Anterior cingulate cortex (tissue), 58 donors: ENCODE measurements at places on chromosomes 4 and X.

- no peak for DNase-seq
Measured at GRCh38 chr4:41551536-41551935, 13.6 kb downstream of the LIMCH1 start.

GRCh38 chrX:21373637-21374162, 518 bp upstream of the CNKSR2 start:
- DNase-seq = no peak

- no peak for DNase-seq
Measured at GRCh38 chr4:168854350-168854921, 155.6 kb downstream of the CBR4 start.

DNA sequence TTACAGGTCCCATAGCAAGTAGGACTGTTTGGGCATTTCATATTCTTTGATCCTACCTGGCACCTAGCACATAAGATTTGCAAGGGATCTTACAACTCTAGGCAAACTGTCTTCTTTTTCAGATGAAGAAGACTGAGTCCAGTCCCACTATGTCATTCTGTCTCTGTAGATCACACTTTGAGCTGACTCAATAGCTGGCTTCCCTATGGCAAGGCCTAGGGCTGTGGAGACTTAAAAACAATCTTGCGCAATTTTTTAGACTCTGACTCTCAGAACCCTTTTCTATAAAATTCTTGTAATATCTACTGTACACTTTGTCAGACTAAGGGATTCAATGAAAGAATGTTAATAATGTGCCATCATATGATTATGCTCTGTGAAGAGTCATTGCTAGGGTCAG, 26.7 kb downstream of the OTC start:
- DNase-seq = no peak

GRCh38 chr4:17760626-17761025, 20.8 kb downstream of the FAM184B start:
- no peak for DNase-seq

DNA sequence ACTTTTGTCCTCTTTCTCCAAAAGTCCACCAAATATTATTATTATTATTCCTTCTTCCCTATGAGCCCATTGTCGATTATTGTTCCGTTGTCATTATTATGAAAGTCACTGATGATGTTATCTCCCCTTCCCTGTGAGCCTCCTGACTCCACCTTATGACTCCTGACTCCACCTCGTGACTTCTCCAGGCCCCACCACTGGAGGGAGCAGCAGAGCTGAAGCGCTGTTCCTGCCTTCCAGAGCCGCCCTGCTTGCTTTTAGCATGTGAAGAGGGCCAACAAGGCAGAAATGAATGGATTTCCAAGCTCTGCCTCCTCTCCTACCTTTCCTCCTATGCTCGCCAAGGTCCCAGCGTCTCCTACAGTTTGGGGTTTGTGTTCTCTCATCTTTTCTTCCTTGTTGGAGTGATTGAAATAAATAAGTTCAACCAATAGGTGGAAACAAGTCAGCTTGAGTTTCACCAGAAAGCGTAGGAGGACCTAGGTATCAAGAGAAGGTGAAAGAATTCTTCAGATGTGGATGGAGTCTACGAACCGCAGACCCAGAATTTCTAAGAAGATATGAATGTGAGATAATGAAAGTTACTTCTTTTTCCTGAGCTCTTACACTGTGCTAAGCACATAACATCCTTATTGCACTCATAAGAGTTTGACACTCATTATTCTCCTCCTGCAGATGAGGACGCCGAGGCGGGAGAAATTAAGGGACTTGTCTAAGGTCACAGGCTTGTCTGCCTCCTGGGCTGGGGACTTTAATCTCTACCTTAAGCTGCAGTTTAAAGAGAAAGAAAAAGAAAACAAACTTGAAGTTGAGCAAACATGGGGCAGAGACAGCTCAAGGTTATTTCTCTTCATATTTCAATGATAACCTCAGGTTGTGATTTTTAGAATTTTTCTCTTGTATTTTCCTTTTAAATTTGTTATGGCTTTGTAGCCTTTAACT, 26.1 kb downstream of the IGSF1 start:
- no peak for DNase-seq

GRCh38 chr4:158824425-158825274, 55.8 kb downstream of the FNIP2 start:
- no peak for DNase-seq

DNA sequence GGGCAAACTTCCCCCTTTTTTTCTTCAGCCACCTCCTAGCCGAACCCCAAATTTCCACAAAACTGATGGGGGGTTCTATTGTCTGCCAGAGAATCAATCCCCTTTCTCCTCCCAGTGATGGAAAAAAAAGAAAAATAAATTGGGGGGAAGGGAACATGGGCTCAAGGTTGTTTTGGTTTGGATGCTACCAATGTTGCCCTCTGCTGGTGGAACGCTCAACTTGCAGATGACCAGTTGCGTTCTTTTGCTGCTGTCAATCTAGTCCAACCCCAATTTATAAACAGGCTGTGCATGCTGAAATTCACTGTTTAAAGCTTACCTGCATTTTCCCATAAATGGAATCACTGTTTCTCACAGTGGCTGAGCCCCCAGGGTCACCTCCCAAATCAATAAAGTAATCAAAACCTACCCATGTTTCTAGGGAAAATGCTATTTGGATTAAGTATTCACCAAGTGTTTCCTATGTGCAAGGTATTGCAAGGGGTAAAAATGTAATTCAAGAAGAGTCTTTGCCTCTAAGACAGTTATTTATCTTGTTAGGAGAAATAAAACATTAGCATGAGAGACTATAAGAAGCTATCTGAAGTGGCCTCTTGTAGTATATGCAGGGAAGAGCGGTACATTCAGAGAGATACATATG, 116.7 kb upstream of the TMEM164 start:
- DNase-seq = no peak

GRCh38 chrX:134695999-134696398, 37.7 kb upstream of the PLAC1 start:
- DNase-seq = no peak

- no peak for DNase-seq
Measured at GRCh38 chrX:134470013-134470412, 10.0 kb downstream of the HPRT1 start.

DNA sequence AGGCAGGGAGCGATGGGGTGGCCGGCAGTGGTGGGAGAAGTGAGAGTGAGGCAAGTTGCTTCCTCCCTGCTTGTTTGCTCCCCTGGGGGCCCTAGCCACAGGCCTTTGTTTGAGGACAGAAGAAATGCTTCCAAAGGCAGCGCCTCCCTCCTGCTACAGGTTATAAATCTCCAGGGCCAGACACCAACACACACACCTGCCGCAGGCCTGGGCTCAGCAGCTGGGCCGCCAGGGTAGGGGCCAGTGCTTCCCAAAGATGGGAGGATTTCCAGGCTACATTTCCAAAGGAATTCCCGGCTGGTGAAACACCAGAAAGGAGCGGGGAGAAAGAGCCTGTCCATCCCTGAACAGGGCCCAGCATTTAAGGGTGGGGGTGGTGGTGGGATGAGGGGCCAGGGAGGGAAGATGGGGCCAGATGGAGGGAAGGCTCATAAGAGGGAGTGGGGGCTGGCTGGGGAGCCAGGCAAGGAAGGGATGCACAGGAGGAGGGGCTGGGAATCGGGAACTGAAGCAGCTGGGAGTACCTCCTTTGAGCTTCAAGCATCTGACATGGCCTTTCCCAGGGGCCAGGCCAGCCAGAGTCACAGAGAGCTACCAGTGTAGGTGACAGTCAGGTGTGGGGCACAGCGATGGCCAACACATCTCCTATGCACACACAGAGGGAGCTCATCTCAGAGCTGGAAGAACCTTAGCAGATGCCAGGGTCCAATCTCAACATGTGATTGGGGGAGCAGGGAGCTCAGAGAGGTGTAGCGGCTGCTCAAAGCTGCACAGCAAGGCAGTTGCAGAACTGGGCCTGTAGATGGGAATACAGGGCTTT, 143.9 kb downstream of the PJA1 start:
- DNase-seq = no peak

- no peak for DNase-seq
Measured at GRCh38 chrX:68874076-68874475, 45.3 kb downstream of the EFNB1 start.

GRCh38 chrX:24996096-24996709, 19.6 kb downstream of the ARX start:
- no peak for DNase-seq

DNA sequence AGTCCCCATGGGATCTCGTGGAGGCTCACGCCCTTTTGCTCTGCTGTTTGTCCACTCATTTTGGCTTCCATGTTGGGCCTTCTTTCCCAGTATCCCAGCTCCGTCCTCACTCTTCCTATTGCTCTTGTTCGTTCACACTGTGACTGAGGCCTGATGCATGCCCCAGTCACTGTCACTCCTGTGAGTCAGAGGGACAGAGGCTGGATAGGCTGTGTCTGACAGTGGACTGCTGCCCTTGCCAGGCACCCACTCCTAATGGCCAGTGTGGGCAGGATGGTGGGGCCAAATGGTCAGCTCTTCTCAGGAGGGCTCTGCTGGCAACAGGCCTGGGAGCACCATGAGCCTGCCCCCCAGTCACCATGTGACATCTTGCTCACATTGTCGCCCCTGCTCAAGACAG, 40.0 kb downstream of the HADH start:
- no peak for DNase-seq

DNA sequence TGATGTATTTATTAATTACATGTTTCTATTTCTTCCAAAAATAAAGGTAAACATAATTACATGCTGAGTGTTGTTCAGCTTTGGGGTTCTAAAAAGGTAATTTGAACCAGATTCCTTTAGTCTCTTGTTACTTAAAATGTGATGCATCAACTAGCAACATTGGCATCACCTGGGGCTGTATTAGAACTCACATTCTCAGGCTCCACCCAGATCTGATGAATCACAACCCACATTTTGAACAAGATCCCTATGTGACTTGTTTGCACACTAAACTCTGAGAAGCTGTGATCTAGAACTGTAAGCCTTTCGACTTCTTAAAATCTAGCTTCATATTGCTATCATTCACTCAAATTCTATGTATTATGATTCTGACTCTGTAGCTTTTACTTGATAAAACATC, 23.0 kb upstream of the HS3ST1 start:
- DNase-seq = no peak

DNA sequence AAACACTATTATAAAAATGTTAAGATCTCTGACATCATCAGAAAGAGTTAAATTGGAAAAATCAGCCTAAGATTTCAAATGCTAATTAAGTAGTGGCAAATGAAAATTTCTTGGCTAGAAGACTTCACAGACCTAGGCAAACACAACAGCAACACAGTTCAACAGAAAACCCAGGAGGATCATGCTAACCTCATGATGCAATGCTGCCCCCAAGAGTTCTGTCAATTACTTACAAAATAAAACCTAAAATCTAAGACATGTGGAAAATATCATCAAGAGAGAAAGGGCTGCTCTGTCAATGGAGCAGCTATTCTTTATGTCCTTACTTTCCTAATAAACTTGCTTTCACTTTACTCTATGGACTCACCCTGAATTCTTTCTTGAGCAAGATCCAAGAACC, 21.0 kb downstream of the S100G start:
- no peak for DNase-seq

DNA sequence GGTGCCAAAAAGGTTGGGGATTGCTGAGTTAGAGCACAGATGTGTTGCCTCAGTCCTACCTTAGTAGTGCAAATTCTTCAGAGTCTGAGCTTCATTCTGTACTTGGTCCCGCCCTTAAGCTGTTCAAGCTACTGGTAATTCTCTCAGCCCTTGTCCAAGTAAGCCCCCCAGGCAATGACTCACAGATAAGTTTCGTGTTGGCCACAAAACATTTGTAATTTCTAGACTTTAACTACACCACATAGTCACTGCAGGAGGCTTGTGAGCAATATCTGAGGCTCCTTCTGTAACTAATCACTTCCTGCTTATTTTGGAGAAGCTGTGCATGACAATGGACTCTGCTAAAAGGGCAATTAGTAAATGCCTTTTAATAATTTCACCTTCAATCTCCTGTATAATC, 1420.5 kb downstream of the PCDH7 start:
- no peak for DNase-seq

- DNase-seq = no peak
Measured at GRCh38 chrX:9966775-9967408, at the start of gene CLDN34. Gene CLDN34, plus strand, starts transcription at chrX:9967358. Its CDS starts 0 bp downstream, at chrX:9967358.

DNA sequence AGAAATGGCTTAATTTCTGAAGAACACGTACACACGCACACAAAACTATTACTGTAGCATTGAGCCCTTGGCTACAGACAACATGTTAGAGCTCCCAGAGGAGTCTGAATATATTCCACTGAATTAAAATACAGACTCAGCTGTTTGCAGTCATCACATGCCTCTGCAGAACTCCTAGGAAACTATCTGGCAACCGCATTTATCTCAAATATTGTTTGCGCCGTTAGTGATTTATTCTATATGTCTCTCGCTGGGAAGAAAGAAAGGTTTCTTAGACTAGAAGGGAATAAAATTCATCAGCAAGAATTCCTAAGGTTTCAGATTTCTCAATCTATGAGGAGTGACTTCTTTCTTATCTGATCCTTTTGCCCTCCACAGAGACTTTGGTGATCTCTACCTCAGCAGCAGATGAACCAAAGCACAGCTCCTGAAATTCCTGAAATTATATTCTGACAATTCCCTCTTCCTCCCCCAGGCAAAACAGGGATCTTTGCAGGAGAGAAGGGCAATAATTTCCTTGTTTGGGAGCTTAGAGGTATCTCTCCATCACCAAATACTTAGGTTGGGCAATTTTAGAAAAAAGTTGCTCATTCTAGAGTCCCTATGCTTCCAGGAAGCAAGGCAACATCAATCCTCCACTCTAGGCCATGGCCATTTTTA, 199.2 kb downstream of the APBB2 start:
- DNase-seq = no peak

- no peak for DNase-seq
Measured at GRCh38 chrX:71227370-71228062, 4.5 kb downstream of the GJB1 start.

GRCh38 chr4:183356931-183357675, 34.9 kb upstream of the CLDN24 start:
- DNase-seq = no peak

GRCh38 chr4:184729946-184730345, 4.0 kb downstream of the CENPU start:
- DNase-seq = no peak

DNA sequence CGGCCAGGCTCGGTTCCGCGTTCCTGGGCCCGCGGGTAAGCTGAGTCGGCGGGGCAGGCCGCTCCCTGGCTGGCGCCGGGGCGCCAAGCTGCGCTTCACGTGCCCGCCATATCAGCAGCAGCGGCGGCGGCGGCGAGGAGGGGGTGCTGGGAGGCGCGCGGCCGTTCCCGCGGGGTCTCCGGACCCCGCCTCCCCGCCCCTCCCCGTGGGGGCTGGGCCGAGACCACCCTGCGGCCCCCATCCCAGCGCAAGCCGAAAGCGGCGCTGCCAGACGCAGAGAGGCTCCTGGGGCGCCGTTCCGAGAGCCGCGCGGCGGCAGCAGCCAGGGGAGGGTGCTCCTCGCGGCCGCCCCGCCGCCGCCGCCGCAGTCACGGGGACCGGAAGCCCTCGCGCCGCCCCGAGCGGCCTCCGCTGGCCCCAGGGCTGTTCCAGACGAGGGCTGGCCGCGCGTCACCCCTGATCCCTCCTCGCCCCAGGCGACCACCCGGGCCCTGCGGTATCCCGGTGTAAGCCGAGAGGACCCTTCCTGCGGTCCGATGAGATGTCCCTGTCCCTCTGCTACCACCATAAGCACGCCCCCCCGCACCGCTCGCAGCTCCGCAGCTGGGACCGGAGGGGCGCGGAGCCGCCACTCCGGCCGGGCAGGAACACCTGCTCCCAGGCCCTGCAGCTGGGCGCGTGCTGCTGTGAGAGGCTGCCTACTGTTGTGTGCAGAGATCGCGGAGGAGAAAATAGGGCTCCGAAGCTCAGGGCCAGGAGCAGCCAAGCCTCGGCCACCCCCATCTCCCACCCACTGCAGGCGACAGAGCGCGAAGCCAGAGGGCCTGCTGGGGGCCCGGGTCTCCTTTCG, 7.5 kb upstream of the BCOR start:
- DNase-seq = peak; percentile 20
